NCI-H526 treated with DMSO at 0.1 percent for 48 hours (cell line): ENCODE measurements at places on chromosomes 7 and 10.

DNA sequence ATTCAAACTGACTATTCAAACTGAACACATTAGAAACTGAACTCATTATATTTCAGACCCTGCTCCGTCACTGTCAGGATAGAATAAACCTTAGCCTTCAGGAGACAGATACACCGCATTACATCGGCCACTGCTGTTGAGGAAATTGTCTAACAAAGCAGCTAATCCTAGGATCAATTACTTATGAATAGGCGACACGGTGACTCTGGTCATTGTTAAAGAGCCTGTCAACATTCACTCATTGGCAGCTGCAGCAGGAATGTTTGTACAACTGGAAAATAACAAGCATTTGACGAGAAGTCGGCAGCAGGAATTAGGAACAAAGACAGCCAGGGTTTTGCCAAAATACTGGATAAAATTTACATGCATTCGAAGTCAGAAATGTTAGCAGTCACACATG is 112.0 kb upstream of the MKX start:
- no peak for DNase-seq

- no peak for DNase-seq
These were observed 108.2 kb upstream of the FAM13C start for GRCh38 chr10:59470570-59470969.

- no peak for DNase-seq
These were observed 188.7 kb downstream of the ADARB2 start for GRCh38 chr10:1548596-1548995.

GRCh38 chr7:151307536-151307935 is 34.1 kb upstream of the NUB1 start:
- DNase-seq = no peak

DNA sequence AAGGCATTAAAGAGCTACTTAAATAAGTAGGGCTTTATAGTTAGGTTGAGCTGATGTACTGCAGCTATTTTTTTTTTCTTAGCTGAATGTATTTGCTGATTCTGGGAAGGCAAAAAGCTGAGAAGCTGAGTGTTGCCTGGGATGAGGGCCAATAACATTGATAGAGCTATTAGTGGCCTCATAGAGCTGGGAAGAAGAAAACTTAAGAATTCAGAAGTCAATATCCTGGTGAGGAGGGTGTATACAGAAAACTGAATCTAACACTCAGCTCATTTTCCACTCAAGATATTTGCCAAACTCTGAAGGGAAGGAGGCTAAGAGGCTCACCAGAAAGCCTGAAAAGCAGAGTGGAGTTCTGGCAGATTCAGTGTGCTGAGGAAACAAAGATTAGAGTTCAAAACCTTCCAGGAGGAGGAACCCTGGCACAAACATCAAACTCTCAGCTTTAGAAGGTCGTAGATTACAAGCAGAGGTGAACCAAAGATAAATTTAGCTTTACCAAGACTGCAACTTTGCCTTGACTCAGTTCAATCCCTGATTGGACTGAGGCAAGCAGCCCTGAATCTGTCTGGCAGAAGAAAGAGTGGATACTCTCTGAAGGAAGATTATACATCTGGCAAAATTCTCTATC is 11.3 kb downstream of the PPP1R3C start:
- no peak for DNase-seq

- DNase-seq = no peak
These were observed 9.0 kb downstream of the CYP2W1 start for GRCh38 chr7:991729-992656.

- no peak for DNase-seq
These were observed 92.0 kb downstream of the DLG5 start for GRCh38 chr10:77834540-77834939.

GRCh38 chr7:140475747-140476333 is 3.5 kb downstream of the MKRN1 start:
- peak; percentile 69 for DNase-seq

DNA sequence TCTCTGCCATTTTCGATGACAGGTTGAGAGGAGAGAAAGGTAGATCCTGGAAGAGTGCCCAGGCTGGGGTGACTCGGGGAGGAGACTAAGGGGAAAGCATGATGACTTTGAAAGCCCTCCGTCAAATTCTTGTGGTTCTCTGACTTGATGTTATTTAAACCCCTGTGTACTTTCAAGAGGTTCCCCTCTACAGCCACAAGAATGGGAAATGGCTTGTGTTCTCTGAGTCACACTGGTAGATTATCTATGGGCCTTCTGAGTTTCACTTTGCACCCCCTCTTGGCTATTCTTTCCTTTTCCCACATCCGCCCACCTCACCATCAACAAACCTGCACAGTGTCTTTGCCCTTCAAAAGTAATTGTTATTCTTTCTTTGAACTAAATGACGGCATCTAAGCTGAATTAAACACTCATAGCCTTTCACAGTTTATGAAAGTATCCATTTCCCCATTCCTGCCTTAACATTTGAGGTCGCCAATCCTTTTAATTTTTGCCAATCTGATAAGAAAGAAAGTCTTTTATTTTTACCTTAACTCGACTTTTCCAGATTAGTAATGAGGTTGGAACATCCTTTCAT is 24.1 kb downstream of the PRF1 start:
- no peak for DNase-seq

GRCh38 chr10:79273604-79274003 is 73.7 kb upstream of the PPIF start:
- no peak for DNase-seq

DNA sequence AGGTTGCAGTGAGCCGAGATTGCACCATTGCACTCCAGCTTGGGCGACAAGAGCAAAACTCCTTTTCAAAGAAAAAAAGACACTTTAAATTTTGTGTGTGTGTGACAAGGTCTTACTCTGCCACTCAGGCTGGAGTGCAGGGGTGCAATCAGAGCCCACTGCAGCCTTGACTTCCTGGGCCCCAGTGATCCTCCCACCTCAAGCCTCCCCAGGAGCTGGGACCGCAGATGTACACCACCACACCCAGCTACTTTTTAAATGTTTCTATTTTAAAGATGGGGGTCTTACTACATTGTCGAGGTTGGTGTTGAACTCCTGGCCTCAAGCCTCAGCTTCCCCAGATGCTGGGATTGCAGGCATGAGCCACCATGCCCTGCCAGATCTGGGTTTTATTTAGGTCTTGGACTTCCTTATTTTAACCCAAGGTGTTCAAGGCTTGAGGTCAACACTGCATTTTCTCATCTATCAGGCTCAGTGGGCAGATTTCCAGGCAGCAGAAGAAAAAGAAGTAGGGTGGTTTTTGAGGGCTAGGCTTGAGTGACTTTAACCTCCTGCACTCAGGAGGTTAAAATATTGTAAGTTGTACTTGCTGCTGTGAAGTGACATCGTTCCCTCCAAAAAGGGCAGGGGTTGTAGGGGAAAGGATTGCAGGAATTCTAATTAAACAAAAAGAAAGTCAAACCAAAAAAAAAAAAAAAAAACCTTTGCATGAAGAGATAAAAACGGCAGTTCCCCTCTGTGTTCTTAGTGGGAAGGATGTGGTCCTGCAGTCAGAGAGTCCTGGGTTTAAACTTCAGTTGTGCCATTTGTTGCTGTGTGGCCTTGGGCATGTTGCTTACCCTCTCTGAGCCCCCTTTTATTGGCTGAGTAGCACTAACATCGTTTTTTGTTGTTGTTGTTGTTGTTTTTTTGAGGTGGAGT is 71.5 kb downstream of the CARD11 start:
- DNase-seq = no peak

- DNase-seq = no peak
These were observed 21.5 kb upstream of the TMEM213 start for GRCh38 chr7:138776166-138776833.

DNA sequence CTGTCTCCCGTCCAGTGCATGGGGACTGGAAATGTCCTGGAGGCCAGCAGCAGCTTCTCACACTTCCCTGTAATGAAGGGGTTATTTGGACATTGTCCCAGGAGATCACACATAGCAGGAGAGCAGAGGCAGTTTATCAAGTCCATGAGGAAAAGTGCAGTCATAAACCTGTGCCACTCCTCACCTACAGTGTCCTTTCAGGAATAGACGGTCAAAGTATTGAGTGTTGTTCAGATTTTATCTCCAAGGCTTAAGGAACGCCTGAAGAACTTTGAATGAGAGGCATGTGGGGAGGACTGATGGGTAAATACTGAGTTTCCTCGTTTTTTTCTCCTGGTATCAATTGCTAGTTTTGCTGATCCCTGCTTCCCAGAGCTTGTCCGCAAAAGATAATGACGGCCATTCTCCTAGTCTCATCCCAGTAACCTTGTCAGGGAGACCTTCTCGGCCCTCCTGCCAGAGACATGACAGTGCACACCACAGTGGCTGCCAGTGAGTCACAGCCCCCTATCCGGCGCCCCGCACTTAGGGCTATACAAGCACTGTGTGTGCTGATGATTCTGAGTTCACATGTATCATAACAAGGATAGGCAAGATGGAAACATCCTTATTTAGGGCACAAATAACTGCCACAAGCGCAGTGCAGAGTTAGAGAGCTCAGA is 495.5 kb upstream of the MGMT start:
- DNase-seq = no peak
